Left ventricle myocardium superior (tissue), 1 donor: ENCODE measurements at places on chromosomes 11 and 22.

DNA sequence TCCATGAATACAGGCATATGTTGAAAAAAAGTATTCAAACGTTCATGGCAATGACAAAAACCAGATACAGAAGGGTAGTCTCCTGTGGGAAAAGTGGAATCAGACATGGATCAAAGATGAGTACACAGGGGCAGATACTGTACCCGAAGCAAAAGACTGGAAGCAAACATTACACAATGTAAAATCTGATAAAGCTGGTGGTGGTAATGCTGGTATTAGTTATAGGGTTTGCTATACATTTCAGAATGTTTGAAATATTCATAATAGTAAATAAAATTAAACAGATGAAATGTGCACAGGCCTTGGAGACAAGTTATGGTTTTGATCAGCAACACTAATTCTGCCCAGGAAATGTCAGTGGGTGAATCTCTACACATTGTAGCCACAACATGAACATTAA lies 607.6 kb downstream of the SOX6 start:
- no peak for DNase-seq

DNA sequence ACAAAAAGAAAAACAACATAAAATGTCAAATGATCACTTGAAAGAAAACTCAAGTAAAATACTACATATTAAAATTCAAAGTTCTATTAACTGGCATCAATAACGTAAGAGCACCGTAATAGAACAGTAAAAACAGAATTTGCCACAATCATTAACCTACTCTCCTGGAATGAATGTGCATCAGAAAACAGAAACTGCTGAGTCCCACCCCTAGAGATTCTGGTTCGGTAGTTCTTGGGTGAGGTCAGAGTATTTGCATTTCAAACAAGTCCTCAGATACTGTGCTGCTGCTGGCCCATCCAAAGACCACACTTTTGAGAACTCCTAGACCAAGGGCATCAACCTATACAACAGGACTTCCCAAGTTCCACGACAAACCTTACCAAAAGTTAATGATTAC lies 23.5 kb downstream of the PITPNB start:
- no peak for DNase-seq

GRCh38 chr11:116311206-116311605 lies 461.6 kb downstream of the BUD13 start:
- DNase-seq = no peak

- DNase-seq = peak; percentile 65
Measured at GRCh38 chr22:29205594-29206371, at the start of gene EMID1. Gene EMID1 (plus strand): TSS chr22:29205896. CDS start chr22:29206039, 143 bp downstream.

- no peak for DNase-seq
Measured at GRCh38 chr11:17275400-17276235, 921 bp upstream of the NUCB2 start.

- no peak for DNase-seq
Measured at GRCh38 chr11:113693030-113693429, 13.1 kb downstream of the TMPRSS5 start.

DNA sequence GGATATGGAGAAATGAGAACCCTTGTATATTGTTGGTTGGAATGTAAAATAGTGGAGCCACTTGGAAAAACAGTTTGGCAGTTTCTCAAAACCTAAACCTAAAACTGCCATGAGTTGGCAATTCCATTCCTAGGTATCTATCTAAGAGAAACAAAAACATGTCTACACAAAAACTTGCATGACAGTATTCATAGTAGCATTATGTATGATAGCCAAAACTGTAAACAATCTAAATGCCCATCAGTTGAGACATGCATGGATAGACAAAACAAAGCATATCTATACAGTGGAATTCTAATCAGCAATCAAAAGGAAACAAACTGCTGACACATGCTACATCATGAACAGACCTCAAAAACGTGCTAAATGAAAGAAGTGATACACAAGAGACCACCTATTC lies 34.9 kb downstream of the TRAF6 start:
- DNase-seq = no peak

GRCh38 chr11:62556108-62556874 lies 9.7 kb upstream of the AHNAK start:
- peak; percentile 90 for DNase-seq

DNA sequence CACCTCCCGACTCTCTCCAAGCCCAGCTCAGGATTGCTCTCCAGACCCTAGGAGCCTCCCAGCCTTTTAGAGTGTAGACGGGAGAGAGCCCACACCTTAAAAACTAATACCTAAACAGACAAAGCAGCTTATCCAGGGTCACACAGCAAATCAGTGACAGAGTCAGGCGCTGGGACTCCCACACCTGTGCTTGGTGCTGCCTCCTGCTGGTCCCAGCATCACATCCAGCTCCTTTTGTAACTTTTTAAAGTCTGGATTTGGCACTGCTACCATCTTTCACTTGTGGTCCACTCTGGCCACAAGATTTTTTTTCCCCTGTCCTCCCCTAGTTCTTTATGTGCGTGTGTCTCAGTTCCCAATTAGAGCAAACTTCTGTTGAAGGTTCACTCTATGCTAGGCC lies 4.7 kb downstream of the ANO1 start:
- no peak for DNase-seq

DNA sequence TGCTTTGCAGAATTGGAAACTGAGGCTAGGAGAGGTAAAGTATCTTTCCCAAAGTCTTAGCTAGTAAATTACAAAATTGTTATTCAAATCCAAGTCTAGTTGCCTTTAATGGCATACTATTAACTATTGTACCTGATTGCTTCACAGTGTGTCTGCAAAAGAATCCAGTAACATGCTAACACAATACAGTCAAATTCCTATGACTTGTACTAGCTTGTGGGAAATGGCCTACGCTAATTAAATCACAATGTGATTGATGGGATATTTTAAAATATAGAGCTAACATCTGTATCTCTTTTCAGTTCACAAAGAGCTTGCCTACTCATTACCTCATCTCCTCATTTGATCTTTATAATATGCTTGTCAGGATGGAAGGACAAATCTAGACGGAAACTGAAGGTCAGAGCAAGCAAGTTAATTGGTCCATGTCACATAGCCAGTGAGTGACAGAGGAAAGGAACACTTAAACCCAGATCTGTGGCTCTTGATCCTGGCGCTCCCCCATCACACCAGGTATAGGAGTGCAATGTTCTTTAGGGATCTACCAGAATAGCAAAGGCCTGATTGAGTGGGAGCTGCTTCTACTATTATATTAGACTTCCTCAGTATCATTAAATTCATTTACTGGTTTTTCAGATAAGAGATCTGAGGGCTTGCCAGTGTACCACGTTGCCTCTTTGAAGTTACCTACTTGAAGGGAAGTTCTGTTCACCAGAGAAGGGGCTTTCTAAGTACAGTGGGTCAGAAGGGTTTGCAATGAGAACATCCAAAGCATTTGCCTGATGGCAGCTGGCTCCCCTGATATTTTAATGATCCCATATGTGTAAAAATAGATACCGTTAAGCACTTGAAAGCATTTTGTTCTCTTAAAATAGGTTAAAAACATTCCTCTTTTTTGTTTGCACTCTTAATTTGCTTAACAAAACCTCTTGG lies 213.6 kb upstream of the SESN3 start:
- DNase-seq = no peak

GRCh38 chr11:18027475-18027874 lies 14.6 kb upstream of the SERGEF start:
- no peak for DNase-seq

DNA sequence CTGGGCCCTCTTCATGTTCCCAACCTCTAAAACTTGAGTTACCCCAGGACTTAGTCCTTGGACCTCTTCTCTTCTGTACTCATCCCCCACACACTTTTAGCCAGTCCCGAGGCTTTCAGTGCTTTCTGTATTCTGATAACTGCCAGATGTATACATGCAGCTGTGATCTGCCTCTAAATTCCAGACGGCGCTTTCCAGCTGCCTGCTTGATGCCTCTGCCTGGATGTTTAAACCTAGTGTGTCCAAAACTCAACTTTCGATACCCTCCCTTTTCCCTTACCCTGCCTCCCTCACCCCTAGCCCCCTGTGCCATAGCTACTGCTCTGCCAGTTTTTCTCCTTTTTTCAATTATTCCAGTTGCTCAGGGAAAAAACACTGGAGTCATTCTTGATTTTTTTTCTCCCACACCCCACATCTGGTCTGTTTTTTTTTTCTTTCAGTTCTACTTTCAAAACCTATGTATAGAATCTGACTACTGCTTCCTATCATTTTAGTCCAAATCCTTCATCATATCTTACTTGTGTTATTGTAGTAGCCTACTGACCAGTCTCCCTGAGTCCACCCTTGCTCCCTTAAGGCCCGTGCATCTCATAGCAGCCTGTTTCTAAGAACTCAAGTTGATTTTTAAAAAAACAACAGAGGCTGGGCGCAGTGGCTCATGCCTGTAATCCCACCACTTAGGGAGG lies 32.9 kb upstream of the TECTA start:
- no peak for DNase-seq

GRCh38 chr11:60211206-60211605 lies 28.3 kb upstream of the MS4A6A start:
- DNase-seq = no peak

DNA sequence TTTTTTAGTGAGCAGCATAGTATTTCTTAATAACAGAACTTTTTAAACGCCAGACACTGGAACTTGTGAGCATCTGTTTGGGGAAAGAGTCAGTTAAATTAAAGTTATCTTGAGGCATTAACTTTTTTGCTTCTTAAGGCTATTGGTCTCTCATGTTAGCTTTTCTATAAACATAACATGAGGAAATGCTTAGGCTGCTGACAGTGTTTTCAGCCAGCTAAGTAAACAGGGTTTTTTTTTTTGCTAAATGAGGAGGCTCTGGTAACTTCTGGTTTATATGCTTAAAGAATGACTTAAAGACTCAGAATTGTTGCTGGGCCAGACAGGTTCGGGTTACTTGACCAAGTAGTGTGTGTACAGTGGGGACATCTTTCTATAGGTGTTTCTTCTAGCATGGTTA lies 95.8 kb upstream of the ALKBH3 start:
- DNase-seq = no peak

DNA sequence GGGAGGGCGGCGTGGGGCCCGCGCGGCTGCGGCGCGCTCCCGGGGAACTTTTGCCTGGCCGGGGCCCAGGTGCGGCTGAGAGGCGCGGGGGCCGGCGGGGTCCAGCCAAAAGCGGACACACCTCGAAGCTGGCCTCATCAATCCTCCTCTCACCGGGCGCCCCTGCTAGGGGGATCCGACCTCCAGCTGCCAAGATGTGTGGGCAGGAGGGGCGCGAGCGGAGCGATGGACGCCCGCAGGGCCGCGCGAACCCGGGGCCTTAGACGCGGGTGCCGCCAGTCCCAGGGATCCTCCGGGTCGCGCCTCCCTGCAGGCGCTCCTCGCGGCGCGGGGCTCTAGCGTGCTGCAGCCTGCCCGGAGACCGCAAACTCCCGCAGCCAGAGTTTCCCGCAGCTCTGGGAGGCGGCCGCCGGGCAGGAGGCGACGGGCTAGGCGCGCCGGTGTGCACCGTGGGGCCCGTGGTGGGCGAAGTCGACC lies 785 bp downstream of the IGSF9B start:
- peak; percentile 62 for DNase-seq

DNA sequence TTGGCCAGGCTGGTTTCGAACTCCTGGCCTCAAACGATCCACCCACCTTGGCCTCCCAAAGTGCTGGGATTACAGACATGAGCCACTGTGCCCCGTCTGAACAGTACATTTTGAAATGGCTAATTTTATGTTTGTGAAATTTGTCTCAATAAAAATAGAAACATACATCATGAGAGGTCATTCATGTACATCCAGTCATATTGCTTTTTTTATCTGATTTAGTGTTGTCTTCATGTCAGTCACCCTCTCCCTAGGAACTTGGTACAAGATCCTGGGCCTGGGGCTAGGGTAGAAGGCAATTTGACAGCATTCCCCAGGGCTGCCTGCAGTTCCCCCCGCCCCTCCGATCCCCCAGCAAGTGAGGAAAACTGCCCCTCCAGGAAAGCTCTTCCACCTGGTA lies 46.6 kb upstream of the RBFOX2 start:
- no peak for DNase-seq

DNA sequence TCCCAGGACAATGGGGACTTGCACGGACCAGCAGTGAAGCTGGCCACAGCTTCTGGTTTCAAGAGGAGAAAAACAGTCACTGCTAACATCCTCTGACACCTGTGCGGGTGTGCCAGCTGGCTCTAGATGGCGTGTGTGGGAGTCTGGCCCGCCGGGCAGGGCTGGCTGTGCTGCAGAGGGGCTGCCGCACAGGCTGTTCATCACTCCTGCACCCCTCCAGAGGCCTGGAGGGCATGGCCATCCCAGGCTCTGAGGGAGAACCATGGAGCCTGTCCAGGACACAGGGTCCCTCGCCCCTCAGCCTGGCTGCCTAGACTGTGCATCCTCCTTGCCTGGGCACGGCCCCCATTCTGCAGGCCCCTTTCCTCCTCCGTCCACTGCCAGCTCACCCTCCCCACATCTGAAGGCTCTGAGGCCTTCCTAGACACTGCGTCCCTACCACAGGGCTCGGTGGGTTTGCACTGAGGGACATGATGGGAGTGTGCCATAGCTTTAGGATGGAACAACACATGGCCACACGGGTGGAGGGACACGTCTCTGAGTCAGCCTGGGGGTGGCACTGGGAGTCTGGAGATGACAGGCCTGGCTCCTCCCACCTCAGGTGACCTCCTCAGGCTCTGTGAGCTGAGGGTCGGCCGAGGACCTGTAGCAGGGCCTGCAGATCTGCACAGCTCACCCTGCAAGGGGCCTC lies 42.1 kb upstream of the GNB1L start:
- peak; percentile 19 for DNase-seq

- DNase-seq = no peak
Measured at GRCh38 chr11:123822032-123822431, 15.9 kb upstream of the OR6M1 start.

DNA sequence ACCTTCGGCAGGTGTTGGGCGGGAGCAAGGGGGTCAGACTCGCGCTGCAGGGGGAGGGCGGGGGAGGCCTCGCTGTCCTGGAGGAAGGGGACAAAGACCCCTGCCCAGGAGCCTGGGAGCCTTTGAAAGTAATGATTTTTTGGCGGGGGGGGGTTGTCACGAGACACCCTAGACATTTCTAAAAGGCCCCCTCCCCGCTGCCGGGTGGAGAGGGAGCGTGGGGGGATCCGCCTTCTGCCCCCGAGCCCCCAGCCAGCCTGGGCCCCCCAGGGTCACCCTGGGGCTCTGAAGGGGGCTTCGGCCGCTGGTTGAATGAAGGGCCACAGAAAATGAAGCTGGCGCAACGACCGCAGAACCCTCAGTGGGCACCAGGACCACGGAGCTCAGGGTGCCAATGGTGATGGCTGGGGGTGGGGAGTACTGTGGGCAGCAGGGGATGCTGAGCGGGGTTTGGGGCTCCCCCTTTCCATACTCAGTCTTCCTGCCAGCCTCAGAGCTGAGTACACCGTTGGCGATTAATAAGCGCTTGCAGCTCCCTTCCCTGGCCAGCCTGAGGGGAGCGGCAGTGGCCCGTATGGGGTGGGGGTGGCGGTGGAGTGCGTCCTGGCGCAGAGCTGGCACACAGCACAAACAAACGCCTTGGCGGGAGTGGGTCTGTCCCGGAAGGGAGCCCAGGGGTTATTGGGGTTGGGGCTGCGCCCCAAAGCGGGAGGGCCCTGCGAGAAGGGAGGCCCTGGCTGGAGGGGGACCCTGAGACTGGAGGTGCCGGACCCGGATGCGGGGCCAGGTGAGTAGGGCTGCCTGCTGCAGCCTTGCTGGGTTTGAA lies 1.2 kb upstream of the DUSP8 start:
- peak; percentile 39 for DNase-seq
